ENCODE measurements at places on chromosomes 5 and 9.

GRCh38 chr5:173591056-173591514 is 25.4 kb downstream of the BOD1 start:
- DNase-seq, result no peak

DNA sequence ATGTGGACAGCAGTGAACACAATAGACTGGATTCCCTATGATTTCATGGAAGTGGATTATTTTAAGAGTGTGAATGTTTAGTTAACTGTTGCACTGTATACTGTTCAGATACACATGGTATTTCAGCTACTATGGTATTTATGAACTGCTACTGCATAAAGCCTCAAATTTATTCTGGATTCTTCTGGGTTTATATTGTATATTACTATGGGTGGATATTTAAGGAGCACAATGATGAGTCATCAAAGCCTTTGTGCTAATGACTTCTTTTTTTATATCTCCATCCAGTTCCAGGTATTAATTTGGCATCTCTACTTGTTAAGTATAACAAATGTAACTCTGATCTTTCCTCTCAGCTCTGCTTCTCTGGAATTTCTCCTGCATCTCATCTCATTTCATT is 6.8 kb downstream of the KDM4C start:
- DNase-seq, result no peak

- DNase-seq, result no peak
Measured at GRCh38 chr9:37621273-37622121, 29.1 kb upstream of the TOMM5 start.

DNA sequence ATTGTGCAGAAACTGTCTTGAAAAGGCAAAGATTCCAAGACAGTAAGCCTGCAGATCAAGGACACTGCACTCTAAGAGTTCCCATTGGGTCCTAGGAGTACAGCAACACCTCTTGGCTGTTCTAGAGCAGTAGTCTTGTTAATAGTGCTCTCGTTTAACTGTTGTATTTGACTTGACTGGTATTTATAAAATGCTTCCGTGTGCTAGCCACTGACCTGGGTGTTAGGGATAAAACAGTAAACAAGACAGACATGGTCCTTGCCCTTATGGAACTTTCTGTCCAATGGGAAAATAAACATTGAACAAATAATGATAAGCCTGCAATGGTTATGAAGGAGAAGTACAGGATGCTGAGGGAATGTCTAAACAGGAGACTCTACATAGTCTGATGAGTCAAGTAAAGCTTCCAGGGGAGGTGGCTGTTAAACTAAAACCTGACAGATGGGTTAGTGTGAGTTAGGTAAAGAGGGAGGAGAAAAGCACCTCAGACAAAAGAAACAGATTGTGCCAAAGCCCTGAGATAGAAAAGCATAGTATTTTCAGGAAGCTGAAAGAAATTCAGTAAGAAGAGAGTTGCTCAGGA is 33.3 kb downstream of the TDRD7 start:
- no peak for DNase-seq

GRCh38 chr9:70407081-70407503 is 7.4 kb downstream of the KLF9 start:
- no peak for DNase-seq

DNA sequence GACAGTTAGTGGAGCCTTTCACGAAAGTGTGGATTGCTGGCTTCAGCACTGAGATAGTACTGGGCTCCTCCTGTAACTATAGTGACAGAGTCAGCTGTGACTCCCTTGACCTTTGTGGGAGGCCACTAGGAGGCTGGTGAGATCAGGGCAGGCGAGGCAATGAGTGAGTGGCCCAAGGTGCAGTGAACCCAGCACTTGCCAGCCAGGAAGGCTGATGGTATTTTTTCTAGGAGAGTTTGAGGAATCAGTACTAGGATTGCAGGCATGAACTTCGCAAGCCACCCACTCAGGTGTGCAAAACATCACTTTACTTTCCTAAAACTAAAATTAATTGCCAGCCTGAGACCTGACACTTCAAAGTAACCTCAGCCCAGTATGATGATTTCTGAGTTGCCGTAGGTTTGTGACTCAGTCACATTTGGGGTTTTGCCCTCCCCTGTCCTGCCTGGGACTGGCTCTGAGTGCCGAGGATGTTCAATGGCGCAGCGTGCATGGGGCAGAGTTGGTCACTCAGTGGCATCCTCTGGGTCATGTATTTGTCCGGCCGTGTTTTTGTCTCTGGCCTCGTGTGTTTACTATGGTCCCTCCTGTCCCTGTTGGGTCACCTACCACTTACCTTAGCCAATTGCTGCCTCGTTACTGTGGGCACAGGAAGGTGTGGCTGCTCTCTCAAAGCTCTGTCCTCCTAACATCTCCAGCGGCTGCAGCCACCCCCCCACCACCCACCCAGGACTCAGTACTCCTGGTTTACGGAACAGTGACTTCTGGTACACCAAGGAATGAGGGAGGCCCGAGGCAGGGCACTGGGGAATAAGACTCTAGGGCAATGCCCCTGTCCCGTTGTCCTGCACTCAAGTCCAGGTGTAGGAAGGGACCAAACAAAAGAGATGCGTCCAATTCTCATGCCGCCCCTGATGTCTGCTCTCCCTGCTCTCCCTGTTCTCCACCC is 67.2 kb downstream of the IL31RA start:
- no peak for DNase-seq

DNA sequence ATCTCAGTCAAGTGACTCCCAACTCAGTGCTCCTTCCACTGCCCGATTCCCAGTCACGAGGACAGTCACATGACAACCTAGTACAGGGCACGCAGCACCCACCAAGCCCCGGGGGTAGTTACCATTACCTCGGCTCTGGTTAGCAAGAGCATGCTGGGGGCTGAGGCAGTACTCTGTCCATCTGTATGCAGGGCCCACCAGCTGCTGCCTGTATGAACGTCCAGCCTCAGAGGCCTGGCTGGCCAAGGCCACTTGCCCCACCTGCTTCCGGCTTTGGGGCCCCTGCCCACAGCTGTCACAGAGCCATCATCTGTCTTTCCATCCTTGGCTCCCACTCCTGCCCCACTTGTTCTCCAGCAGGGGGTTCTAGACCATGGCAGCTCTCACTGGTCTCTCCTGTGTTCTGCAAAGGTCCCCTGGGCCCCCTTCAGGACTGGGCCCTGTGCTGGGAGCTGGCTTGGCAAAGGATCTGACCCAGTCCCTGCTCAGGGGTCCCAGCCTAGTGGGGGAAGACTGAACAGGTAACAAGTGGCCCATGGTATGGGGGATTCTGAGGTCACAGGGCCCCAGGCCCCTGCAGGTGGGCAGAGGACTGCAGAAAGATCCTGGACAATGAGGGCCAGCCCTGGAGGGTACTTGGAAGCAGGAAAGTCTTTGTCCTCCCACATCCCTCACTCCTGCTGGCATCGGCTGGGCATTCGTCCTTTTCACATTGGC is 3.3 kb downstream of the RPL35 start:
- no peak for DNase-seq

GRCh38 chr9:114989600-114990410 is 59.4 kb upstream of the TNFSF8 start:
- no peak for DNase-seq

- peak; percentile 32 for DNase-seq
Measured at GRCh38 chr9:3458806-3459475, 66.9 kb downstream of the RFX3 start.

DNA sequence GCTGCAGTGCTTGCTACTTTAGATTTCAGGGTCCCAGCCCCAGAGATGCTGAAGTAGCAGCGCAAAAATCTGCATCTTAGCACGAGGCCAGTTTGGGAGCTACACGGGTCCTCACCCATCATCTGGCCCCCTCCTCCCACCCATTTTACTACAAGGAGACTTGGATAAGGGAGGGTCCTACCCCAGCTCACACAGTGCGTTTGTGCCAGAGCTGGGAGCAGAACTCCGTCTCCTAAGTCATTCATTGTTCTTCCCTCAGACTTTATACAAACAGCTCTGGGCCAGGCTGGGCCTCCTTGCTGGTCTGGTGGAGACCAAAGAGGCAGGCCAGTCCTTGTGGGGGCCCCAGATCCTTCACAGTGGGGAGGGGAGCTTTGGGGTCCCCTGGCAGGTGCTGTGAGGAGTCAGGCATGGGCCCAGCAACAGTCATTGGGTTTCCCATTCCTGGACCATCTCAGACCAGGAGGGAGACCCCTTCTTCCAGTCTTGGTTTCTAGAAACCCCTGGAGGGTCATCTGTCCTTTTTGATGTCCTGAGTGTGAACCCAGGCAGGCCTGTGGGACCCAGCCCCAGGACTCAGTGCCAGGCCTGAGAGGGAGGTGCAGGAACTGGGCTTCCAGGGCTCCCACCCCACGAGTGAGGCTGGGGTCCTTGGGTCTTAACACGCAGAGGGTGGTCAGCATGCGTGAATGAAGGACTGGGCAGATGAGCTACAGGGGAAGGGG is 2.3 kb upstream of the IL17B start:
- DNase-seq, result no peak

GRCh38 chr5:7261049-7261448 is 134.9 kb upstream of the ADCY2 start:
- DNase-seq, result peak; percentile 41

DNA sequence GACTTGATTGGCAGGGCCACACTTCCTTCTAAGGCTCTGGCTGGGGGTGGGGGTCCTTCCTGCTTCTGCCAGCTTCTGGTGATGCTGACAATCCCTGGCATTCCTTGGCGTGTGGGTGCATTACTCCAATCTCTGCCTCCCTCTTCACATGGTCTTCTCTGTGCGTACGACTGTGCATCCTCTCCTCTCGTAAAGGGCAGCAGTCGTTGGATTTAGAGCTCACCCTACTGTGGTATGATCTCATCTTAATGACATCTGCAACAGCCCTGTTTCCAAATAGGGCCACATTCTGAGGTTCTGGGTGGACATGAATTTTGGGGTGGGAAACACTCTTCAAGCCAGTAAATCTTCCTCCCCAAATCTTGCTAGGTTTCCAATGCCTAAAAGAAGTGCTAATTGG is 36.8 kb downstream of the ROPN1L start:
- no peak for DNase-seq

- DNase-seq, result no peak
Measured at GRCh38 chr5:180618829-180619562, 27.7 kb upstream of the SCGB3A1 start.

DNA sequence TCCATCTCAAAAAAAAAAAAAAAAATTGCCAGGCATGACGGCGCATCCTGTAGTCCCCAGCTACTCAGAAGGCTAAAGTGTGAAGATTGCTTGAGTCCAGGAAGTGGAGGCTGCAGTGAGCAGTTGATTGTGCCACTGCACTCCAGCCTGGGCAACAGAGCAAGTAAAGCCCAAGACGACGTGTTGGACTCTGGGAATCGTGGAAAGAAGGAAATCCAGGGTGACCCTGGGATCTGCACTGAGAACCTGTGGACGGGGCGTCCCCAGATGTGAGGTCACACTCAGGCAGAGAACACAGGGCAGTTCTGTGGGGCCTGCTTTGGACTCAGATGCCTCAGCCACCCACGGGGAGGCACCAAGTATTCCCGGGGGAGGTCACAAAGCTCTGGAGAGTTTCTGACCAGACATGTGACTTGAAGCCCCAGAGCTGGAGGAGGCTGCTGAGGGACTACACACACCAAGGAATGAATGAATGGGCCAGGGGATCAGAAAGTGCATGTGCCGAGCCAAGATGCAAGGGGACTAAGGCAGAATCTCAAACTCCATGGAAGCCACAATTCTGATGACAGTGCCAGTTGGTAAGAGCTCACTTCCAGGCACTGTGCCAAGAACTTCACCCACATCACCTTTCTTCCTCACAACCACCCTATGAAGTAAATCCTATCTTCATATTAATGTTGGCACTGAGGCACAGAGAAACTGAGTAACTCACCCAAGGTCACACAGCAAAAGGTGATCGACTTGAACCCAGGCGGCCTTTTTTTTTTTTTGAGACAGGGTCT is 12.9 kb downstream of the DYNC2I2 start:
- no peak for DNase-seq

DNA sequence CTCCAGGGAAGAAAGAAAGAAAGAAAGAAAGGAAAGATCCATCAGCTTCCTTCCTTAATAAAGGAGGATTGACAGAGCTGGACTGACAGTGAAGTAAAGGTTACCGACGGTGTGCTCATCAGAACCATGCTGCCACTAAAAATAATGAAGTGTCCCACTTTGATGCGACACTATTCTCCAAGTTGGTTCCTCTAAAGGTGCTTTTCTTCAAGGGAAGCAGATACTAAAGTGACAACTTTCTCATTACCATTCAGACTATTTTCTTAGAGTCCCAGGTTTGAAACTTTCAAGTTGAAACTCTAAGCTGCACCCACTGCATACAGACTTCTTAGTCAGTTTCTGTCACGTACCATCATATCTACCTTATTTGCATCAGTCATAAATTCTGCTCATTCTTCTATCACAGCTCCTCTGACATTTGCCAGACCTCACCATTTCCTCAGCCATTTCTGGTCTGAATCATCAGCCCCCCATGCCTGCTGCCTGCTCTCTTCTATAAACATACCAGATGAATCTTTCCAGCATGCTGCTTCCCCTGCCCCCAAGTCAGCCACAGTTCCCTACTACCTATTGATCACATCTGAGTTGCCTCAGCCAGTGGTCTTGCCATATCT is 177.6 kb downstream of the DEPDC1B start:
- no peak for DNase-seq

GRCh38 chr5:2887481-2888348 is 136.2 kb upstream of the IRX2 start:
- no peak for DNase-seq

DNA sequence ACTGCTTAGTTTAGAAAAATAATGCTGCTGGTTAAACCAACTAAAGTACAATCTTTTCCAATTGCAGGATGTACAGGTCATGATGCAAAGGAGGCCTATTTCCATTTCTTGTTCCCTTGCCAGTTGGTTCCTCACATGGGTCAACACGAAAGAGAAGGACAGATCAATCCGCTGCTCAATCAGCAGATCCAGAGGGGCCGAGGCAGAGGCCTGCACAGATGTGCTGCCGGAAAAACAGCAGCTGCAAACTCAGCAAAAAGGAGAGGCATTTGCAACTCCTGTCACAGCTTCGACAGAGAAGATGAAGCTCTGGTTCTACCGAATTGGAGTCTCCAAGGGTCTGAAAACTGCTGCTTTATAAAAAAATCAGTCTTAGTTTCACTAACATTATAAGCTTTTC is 69.8 kb downstream of the NIPSNAP3B start:
- no peak for DNase-seq

GRCh38 chr5:166795756-166796155 is 1495.7 kb upstream of the WWC1 start:
- DNase-seq, result no peak

- no peak for DNase-seq
Measured at GRCh38 chr9:37554318-37554717, 21.9 kb downstream of the FBXO10 start.

GRCh38 chr5:106766916-106767315 is 903.8 kb downstream of the EFNA5 start:
- DNase-seq, result no peak

GRCh38 chr5:76944638-76945037 is 8.2 kb upstream of the CRHBP start:
- DNase-seq, result no peak

Data from NCI-H2029 treated with DMSO at 0.1 percent for 48 hours (cell line).